Central memory CD8-positive, alpha-beta T cell (primary cell): ENCODE measurements at places on chromosomes 16 and 17.

GRCh38 chr16:57070424-57070823, 22.0 kb upstream of the CPNE2 start:
- DNase-seq: peak; percentile 23

DNA sequence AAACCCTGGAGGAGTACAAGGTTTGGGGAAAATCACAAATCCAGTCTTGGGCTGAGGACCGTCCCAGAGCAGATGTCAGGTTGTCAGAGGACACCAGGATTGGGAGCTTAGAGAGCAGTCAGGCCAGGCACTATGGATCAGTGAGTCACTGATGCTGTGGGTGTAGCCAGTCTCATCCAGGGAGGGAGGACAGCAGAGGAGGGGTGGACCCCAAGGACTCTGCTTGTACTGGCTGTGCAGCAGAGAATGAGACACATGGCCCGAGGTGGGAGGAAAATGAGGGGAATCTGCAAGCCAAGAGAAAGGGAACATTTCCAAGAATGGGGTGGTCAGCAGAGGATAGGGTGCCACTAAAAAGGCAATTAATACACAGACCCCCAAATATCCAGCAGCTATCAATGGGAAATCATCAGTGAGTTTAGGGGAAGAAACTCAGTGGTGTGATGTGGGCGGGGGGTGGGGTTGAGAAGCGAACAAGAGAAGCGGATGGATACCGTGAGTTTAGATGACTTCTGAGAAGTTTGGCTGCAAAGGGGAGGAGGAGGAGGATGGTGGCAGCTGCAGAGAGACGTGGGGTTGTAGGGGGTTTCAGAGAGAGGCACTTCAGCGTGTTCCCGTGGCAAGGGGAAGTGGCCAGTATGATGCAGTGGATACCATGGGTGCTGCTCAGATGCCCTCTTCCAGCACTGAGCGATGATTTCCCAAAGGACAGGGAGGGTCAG, 43.9 kb downstream of the ARHGAP27 start:
- DNase-seq: no peak

DNA sequence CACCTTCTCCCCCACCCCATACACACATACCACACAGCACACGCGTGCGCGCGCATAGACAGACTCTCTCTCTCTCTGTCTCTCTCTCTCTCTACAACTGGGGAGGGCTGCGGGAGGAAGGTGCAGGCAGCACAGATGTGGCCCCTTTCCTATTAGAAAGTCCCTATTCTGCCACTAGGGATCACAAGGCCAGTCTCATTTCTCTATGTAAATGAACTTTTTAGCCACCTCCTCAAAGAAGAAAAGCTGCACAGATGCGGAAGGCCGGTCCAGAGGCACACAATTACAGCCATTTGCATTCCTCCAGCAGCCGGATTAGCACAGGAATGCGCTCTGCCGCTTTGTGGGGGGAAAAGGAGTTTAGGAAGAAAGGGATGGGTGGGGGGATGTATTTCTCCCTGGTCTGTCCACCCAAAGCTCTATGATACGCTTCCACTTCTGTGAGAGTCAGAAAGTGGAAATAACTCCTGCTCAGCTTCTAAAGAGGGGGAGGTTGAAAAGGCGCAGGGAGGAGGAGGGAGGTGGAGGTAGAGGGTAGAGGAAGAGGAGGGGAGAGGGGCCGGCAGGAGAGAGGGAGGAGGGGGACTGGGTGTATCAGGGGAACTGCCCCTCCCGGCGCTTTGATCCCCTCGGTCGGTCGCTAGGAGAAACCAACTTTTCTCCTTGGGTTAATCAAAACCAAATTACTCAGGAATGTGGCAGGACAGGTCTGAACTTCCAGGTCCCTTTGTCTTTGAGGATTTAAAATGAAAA, 11.7 kb downstream of the ZFHX3 start:
- no peak for DNase-seq

DNA sequence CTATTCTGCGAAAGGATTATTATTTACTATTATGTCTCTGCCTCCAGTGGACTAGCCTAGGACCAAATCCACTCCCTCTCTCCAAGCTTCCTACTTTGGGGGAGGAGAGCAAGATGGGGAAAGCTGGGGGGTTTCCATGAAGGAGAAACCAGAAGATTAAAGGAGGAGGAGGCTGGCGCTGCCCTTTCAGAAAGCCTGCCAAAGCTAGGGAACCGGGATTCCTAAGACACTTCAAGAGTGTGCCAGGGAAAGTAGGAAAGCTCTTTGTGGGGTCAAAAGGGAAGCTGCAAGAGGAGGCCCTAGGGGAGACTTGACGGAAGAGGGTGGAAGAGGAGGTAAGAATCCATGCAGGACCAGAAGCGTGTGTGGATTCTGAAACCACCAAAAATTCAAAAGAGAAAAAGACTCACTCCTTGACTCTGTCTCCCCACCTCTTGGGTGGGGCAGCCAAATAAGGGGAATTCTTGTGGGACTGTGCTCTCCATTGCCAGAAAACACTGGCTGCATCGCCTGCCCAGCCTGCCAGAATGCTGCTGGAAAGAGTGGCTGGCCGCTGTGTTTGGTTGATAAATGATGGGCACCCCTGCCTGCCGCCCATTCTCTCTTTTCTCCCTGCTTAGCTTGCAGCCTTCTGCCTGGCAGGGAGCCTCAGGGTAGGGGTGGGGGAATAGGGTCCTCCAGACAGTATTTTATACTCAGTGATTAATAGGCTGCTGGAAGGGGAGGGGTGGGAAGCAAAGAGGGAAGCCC, 11.8 kb upstream of the KAT7 start:
- DNase-seq: no peak

DNA sequence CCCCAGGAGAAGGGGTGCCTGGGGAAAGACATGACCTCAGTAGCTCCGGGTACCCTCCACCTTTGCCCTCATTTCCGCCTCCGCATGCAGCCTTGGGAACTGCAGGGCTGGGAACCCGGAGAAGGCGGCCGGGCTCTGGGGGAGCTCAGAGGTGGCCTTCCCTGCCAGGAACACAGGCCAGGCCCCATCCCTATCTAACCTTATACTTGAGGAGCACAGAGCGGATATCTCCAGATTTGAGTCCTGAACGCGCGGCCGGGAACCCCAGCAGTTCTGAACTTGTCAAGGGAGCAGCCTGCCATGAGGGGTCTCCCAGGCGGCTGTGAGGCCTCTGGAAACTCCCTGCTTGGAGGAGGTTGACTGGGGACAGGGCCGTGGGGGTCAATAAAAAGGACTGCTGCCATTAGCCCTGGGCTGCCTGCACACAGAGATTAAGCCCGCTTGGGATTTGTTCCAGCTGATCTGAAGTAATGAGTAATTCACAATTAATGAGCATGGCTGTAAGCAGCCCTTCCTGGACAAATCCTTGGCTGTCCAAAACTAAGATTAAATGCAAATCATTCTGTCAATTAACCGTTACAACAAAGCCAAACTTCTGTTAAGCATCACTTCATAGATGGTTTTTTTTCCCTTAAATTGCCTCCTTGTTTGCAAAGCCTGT, 26.3 kb upstream of the METRNL start:
- DNase-seq: no peak

GRCh38 chr16:28103516-28104170, 40.1 kb upstream of the GSG1L start:
- no peak for DNase-seq

DNA sequence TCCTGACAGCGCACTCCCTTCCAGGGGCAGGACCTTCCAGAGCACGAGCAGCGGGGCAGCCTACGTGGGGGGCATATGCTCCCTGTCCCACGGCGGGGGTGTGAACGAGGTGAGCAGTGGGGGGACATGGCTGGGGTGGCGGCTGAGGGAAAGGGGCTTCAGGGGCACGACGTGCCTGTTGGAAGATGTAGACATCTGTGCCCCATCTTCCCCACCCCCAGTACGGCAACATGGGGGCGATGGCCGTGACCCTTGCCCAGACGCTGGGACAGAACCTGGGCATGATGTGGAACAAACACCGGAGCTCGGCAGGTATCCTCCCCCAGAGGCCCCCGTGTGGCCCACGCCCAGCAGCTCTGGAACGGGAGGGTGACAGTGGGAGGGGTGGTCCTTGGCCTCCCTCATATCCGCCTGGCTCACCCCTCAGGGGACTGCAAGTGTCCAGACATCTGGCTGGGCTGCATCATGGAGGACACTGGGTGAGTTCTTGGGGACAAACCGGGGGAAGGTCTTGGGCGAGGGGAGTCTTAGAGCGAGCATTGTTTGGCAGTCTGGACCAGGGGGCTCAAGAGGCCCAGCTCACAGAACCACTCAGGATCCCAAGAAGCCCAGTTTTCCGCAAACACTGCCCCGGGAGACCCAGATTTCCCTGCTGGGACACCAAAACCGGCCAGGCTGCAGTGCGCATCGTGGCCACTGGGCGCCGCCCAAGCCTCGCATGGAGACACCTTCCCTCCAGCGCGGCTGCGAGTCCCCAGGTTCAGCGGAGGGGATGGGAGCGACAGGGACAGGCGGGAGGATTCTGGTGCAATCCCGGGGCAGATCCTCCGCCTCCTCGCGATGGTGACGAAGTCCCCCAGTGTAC, 15.7 kb downstream of the ADAM11 start:
- peak; percentile 78 for DNase-seq
